Cardiac muscle cell (in vitro differentiated cells and primary cell): ENCODE measurements at places on chromosomes 4 and X. TPM values are rescaled to one million over a fixed set of nuclear protein-coding genes. Genes with fewer than 3 reads are reported as not detected.

LRAT gene
- 2.5 and 5.8 TPM in 2 replicates for total RNA-seq

TCEAL6 gene
- not detected in 2 replicates for total RNA-seq

ARR3 gene
- not detected in 2 replicates for total RNA-seq

- peaks cover 23% of the 10 kb centered on the region for H3K4me1 ChIP-seq
- peak overlapping the region; percentile 54 for H3K4me3 ChIP-seq
- H3K36me3 ChIP-seq: peaks cover 4% of the 10 kb centered on the region
- DNase-seq: peak; percentile 1
- no peaks in the 10 kb centered on the region for H3K27me3 ChIP-seq
Measured at GRCh38 chrX:7926501-7926900, 712 bp downstream of the PNPLA4 start.

GRCh38 chrX:30301963-30302362 is 7.2 kb downstream of the NR0B1 start:
- H3K36me3 ChIP-seq: no peaks in the 10 kb centered on the region
- H3K27ac ChIP-seq: no peak overlapping the region
- H3K4me1 ChIP-seq: peaks cover 6% of the 10 kb centered on the region
- peak; percentile 35 for DNase-seq
- no peaks in the 10 kb centered on the region for H3K27me3 ChIP-seq
- H3K4me3 ChIP-seq: no peak overlapping the region

DNA sequence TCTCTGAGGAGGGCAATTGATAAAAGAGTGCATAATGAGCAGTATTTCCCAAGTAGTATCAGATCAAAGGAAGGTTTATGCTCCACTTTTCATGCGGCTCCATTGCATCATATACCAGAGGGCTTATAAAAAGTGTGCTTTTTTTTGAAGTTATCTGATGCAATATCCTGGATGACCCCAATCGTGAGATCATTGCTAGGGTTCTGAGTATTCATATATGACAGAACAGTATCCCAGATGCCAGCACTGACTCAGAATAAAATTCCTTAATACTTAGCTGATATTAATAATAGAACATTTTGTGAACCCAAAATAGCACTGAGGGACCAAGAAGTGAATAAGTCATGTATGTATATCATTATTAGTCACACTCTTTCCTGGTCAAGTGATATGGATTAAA is 945.5 kb upstream of the AGA start:
- no peaks in the 10 kb centered on the region for H3K27me3 ChIP-seq
- no peak overlapping the region for H3K4me3 ChIP-seq
- no peaks in the 10 kb centered on the region for H3K4me1 ChIP-seq
- H3K36me3 ChIP-seq: no peaks in the 10 kb centered on the region
